ENCODE measurements at places on chromosomes 4 and X. TPM values are rescaled to one million over a fixed set of nuclear protein-coding genes. Genes with fewer than 3 reads are reported as not detected.

GRCh38 chr4:172819353-172819752, 349.3 kb upstream of the GALNT7 start:
- DNase-seq = no peak

TEX13D gene
- not detected for total RNA-seq

ALG13 gene
- 56.7 TPM for total RNA-seq

FOXR2 gene
- total RNA-seq = not detected

KIF4A gene
- total RNA-seq = 29.6 TPM

Data from dermis blood vessel endothelial cell (primary cell).